ENCODE measurements at places on chromosomes 2 and 18.

DNA sequence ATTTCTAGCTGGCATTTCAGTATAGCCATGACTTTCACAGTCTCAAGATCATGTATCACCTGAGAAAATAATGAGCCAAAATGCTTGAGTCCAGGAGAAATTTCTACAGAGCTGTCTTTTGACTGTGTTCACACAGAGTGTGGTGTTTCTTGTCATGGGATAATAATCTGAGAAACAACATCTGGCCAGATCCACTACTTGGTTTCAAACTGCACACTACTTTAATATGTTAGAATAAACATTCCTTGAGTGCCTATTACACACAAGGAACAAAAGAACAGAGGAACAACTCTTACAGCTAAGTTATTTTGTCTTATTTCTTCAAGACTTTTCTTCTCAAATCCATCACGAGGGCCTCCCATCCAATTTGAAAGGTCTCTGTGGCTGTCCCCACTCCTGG lies 108.3 kb downstream of the SS18 start:
- no peaks in the 10 kb centered on the region for H3K4me1 ChIP-seq
- H3K4me3 ChIP-seq = no peak overlapping the region
- H3K27ac ChIP-seq = no peak overlapping the region
- no peaks in the 10 kb centered on the region for H3K27me3 ChIP-seq

DNA sequence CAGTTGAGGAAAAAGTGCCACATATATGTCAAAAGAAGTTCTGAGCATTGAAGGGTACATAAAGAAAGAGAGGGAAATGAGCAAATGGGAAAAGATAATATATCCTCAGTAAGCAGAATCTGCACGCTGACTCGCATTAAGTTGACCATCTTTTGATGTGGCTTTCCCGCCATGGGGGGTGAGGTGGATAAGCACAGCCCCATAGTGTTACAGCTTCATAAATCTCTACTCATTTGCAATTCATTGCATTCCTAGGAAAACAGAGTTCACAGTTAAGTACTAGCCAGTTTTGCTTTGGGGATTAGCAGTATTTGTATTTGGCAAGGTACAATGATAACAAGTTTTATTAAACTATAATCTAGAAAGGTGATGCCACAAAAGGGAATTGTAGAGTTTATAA lies 814.2 kb downstream of the LRP1B start:
- no peaks in the 10 kb centered on the region for H3K36me3 ChIP-seq
- no peak overlapping the region for H3K27ac ChIP-seq
- no peaks in the 10 kb centered on the region for H3K27me3 ChIP-seq
- no peaks in the 10 kb centered on the region for H3K4me1 ChIP-seq
- DNase-seq = no peak

DNA sequence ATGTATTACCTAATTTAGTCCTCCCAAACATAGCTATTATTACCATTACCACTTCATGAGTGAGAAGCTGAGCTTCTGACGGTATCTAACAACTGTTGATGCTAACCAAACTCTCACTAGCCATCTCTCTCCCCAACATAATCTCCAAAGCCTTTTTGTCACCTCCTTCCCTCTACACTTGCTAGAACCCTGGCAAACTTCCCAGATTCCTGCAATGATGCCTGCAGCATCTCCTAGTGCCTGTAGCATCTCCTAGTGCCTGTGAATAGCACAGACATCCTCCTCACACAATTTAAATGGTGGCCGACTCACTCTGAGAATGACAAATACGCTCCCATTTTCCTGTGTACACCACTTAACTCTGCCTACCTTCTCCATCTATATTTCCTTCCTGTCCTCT lies 126.7 kb downstream of the STK39 start:
- DNase-seq = no peak
- no peaks in the 10 kb centered on the region for H3K27me3 ChIP-seq
- H3K4me3 ChIP-seq = no peak overlapping the region
- H3K36me3 ChIP-seq = peaks cover 15% of the 10 kb centered on the region

GRCh38 chr2:165911981-165912380 lies 41.6 kb downstream of the TTC21B start:
- H3K27me3 ChIP-seq = no peaks in the 10 kb centered on the region
- H3K4me1 ChIP-seq = peaks cover 10% of the 10 kb centered on the region
- DNase-seq = no peak

- H3K27me3 ChIP-seq = no peaks in the 10 kb centered on the region
- DNase-seq = no peak
- H3K36me3 ChIP-seq = no peaks in the 10 kb centered on the region
- H3K27ac ChIP-seq = peak overlapping the region; percentile 90
Measured at GRCh38 chr2:183034806-183035205, 3.5 kb downstream of the NCKAP1 start.

- H3K27ac ChIP-seq = no peak overlapping the region
- no peaks in the 10 kb centered on the region for H3K4me1 ChIP-seq
- no peak for DNase-seq
- H3K27me3 ChIP-seq = peaks cover 11% of the 10 kb centered on the region
Measured at GRCh38 chr2:204012072-204012653, 75.6 kb downstream of the ICOS start.

- DNase-seq = no peak
- no peaks in the 10 kb centered on the region for H3K36me3 ChIP-seq
- H3K27me3 ChIP-seq = no peaks in the 10 kb centered on the region
Measured at GRCh38 chr18:11953113-11953512, 28.2 kb upstream of the IMPA2 start.

DNA sequence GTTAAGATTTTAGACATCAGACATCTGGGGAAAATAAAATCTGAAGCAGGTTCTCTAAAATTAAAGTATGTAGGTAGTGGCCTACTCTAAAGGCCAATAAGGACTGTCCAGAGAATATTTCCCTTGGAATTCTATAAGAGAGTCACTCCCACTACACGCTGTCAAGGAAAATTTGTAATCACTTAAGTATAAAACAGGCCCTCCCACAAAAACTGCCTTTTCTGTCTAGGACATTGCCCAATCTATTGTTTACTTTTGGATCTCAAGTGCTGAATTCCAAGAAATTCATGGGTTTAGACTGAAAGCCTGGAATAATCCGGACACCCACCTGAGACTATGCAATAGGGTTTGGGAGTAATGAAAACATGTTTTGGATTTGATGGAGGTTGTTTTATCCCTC lies 1.7 kb upstream of the SRBD1 start:
- H3K4me3 ChIP-seq = no peak overlapping the region
- no peak overlapping the region for H3K27ac ChIP-seq
- H3K27me3 ChIP-seq = no peaks in the 10 kb centered on the region

DNA sequence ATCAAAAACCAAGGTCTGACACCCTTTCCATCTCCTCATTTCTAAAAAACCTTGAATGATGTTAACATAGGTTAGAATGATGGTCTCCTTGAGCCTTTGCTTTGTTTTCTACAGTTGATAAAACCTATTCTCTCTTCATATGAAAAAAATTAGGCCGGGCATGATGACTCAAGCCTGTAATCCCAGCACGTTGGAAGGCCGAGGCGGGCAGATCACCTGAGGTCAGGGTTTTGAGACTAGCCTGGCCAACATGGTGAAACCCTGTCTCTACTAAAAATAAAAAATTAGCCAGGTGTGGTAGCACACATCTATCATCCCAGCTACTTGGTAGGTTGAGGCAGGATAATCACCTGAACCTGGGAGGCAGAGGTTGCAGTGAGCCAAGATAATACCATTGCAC lies 49.4 kb downstream of the CCDC88A start:
- H3K27ac ChIP-seq = no peak overlapping the region
- DNase-seq = no peak
- H3K4me3 ChIP-seq = no peak overlapping the region

DNA sequence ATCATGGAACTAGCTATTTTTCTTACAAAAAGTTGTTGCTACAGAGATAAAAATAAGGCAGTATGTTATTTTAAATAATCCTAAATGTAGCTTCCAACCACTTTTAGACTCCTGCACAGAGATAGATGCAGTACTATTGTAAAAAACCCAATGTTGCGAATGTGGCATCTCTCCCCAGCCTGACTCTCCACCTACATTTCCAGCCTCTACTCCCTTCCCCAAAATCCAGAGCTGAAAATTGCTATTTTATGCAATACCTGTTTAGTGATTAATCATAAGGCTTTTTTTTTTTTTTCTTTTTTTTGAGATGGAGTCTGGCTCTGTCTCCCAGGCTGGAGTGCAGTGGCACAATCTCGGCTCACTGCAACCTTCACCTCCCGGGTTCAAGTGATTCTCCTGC lies 39.4 kb downstream of the SPRED2 start:
- no peak for DNase-seq
- H3K4me1 ChIP-seq = peaks cover 43% of the 10 kb centered on the region
- H3K27ac ChIP-seq = no peak overlapping the region
- H3K27me3 ChIP-seq = no peaks in the 10 kb centered on the region

DNA sequence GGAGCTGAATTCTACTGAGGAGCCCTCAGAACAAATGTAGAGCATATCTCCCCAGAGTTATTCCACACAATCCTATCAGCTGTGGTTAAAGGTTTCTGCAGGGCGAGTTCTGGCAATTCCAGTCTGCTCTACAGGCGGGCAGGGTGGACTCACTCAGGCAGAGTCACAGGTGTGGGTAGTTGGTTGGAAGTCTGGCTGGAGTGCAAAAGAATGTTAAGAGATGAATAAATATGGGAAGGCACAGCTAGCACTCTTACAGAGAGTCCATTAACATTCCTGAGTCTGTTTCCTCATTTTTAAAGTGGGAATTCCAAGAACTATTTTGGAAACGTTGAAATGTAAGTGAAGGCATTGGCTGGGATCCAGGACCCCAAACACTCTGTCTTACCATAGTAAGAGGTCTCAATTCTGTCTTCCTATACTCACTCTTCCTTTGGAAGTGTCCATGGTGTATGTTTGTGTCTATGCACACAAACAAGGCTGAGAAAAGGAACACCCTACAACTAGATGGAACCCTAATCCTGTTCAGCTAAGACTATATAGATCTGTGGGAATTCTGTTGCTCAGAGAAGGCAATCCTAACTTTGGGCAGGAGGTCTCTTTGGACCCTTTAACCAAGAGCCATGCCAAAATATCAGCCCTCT lies 63.3 kb upstream of the AQP4 start:
- no peak overlapping the region for H3K4me3 ChIP-seq
- H3K27ac ChIP-seq = no peak overlapping the region
- no peaks in the 10 kb centered on the region for H3K4me1 ChIP-seq
- H3K36me3 ChIP-seq = no peaks in the 10 kb centered on the region

- peak overlapping the region; percentile 51 for H3K4me3 ChIP-seq
- H3K4me1 ChIP-seq = no peaks in the 10 kb centered on the region
- DNase-seq = peak; percentile 62
- peaks cover 3% of the 10 kb centered on the region for H3K27me3 ChIP-seq
- H3K27ac ChIP-seq = no peak overlapping the region
Measured at GRCh38 chr18:73842795-73843394, 304.7 kb downstream of the FBXO15 start.

GRCh38 chr2:206915121-206915520 lies 24.2 kb upstream of the CPO start:
- no peaks in the 10 kb centered on the region for H3K27me3 ChIP-seq
- no peak overlapping the region for H3K4me3 ChIP-seq
- H3K27ac ChIP-seq = peak overlapping the region; percentile 45
- peak; percentile 71 for DNase-seq

- H3K4me1 ChIP-seq = peaks cover 5% of the 10 kb centered on the region
- no peaks in the 10 kb centered on the region for H3K36me3 ChIP-seq
- H3K4me3 ChIP-seq = no peak overlapping the region
- peaks cover 8% of the 10 kb centered on the region for H3K27me3 ChIP-seq
- no peak overlapping the region for H3K27ac ChIP-seq
- no peak for DNase-seq
Measured at GRCh38 chr2:121001641-121002040, 266.0 kb downstream of the GLI2 start.

- H3K4me1 ChIP-seq = no peaks in the 10 kb centered on the region
- H3K36me3 ChIP-seq = no peaks in the 10 kb centered on the region
- no peak overlapping the region for H3K27ac ChIP-seq
- no peaks in the 10 kb centered on the region for H3K27me3 ChIP-seq
- H3K4me3 ChIP-seq = no peak overlapping the region
Measured at GRCh38 chr2:188466761-188467160, 175.1 kb downstream of the GULP1 start.

DNA sequence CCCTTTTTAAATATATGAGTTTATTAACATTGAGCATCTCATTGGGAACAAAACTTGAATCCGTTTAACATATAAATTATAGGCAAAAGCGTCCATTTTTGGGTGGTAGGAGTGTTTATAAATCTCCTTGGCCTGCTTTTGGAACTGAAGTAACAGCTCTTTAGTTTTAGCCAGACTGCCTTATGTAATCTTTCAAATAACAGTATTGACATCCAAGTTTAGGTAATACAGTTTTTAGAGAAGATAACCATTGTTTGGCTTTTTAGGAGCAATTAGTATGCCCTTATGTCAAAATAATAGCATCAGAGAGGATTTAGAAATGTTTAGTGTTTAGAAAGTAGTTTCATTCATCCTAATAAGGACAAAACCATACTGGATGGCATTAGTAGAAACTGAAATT lies 361.9 kb downstream of the ARHGAP15 start:
- H3K4me3 ChIP-seq = no peak overlapping the region
- H3K27ac ChIP-seq = no peak overlapping the region
- peaks cover 4% of the 10 kb centered on the region for H3K4me1 ChIP-seq
- no peaks in the 10 kb centered on the region for H3K36me3 ChIP-seq
- no peak for DNase-seq

DNA sequence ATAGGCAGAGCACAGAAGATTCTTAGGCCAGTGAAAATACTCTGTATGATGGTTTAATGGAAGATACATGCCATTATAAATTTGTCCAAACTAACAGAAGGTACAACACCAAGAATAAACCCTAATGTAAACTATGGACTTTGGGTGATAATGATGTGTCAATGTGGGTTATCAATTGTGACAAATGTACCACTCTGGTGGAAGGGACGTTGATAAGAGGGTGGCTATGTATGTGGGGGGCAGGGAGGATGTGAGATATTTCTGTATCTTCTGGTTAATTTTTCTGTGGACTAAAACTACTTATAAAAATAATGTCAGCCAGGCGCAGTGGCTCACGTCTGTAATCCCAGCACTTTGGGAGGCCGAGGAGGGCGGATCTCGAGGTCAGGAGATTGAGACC lies 86.2 kb downstream of the HNRNPLL start:
- no peak overlapping the region for H3K4me3 ChIP-seq
- DNase-seq = no peak

All from osteoblast (primary cell).